ENCODE measurements at places on chromosomes 1 and 21.

DNA sequence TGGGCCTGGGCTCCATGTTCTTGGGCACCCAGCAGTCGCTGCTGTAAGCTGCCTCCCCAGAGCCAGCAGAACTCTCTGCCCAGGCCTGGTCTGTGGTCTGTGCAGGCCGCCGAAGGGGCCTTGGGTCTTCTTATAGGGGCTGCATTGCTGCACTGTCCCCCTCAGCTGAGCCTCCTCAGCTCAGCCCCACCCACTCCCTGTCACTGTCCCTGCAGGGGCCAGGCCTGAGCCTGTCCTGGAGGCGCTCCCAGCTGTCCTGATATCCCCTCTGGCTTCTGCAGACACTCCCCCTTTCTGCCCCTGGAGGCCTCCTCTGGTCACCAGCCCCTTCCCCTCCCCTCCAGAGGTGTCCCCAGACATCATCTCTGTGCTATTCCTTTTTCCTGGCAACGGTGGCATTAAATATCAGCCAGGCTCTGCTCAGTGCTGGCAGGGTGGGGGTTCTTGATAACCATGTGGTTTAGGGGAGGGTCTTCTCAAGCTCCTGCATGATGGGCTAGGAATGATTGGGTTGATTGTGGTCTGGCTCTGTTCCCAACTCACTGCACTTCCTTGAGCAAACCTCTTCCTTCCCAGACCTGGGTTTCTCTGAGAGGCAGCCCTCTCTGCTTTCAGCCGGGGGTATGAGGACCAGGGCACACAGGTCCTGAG lies 3.7 kb upstream of the FOXO6 start:
- no peak for DNase-seq

GRCh38 chr1:67189953-67190352 lies 23.7 kb downstream of the IL23R start:
- DNase-seq, result no peak

DNA sequence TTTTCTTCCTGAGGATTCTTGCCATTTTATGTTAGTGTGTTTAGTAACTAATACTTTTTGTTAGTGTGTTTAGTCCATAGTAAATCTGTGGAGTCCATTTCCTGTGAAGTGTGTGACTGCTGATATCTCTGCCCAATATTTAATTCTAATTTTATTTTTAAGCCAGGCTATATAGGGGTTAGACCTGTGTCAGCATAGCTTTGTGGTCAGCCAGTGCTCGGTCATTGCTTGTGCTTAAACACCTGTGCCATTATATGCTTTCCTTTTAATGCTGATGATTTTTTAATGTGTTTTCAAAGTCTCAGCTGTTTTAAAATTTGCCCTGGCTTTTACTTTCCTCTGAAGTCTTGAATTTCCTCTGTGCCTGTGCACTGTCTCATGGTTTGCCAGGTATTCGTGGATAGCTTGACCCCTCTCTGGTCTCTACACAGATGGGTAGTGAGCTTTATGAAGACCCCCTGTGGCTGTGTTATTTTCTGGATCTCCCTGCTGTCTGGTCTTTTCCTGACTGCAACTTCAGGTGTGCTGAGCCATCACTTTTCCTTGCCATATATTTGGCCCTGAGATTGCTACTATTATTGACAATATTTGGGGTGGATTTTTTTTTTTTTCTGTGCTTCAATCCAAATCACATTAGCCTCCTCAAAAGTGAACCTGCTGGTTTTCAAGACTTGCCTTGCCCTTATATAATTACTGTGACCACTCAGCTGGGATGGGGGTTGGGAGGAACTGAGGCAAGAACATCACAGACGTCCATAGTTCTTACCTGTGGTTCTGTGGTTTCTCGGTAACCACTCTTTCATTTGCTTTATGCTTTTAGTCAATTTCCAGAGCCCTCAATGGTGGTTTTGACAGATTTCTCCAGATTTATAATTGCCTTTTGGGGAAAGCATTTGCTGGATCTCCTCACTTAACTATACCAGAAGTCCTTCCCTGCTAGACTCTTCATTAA lies 59.6 kb downstream of the RPS6KC1 start:
- no peak for DNase-seq

GRCh38 chr1:12408662-12409061 lies 178.8 kb downstream of the VPS13D start:
- no peak for DNase-seq

GRCh38 chr21:37686991-37687810 lies 229.1 kb downstream of the KCNJ6 start:
- DNase-seq, result no peak

GRCh38 chr21:39072468-39072867 lies 110.8 kb downstream of the PSMG1 start:
- DNase-seq, result no peak
